Activated CD8-positive, alpha-beta memory T cell treated with anti-CD3 and anti-CD28 coated beads for 1 hour (primary cell): ENCODE measurements at places on chromosomes 4 and X.

- no peak for DNase-seq
Observed at GRCh38 chr4:67035501-67035900, 509.8 kb downstream of the CENPC start.

DNA sequence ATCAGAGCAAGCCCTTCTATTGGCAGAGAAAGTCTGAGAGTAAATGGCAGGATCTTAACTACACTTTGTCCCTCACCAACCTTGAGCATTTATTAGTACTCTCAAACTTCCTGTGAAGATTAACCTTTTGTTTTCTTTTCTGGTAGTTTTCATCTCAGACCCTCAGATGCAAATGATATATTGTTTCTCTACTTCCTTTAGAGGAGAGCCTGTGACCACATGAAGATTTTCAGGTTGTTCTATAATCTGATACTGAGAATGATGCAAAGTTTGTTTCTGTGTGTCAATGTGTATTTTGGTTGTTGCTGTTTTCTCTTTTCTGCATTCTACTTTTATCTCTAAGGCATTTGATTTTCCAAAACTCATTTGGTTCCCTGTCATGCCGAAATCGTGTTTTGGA lies 165.8 kb upstream of the CYSLTR1 start:
- DNase-seq: no peak

- DNase-seq: no peak
Observed at GRCh38 chrX:150566734-150567182, 1.7 kb upstream of the MTM1 start.

GRCh38 chr4:13059019-13059418 lies 425.1 kb downstream of the RAB28 start:
- DNase-seq: no peak

- DNase-seq: no peak
Observed at GRCh38 chr4:123984886-123985285, 588.3 kb downstream of the SPRY1 start.

DNA sequence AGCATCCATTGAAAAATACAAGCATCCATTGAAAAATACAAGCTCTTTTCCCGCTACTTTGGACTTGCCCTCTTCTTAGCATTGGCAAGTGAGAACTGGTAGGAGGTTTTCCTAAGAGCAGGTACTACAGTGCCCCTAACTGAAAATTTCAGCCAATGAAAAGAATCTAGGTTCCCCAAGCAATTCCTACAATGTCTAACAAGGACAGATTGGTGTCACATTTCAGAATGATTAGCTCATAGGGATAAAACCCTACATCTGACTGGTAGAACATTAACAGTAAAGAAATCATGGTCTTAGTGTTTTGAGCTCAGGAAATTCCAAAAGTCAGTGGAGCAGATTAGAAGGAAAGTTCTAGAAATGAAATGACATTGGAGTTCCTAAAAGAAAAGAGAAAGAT lies 68.6 kb upstream of the QRFPR start:
- no peak for DNase-seq

DNA sequence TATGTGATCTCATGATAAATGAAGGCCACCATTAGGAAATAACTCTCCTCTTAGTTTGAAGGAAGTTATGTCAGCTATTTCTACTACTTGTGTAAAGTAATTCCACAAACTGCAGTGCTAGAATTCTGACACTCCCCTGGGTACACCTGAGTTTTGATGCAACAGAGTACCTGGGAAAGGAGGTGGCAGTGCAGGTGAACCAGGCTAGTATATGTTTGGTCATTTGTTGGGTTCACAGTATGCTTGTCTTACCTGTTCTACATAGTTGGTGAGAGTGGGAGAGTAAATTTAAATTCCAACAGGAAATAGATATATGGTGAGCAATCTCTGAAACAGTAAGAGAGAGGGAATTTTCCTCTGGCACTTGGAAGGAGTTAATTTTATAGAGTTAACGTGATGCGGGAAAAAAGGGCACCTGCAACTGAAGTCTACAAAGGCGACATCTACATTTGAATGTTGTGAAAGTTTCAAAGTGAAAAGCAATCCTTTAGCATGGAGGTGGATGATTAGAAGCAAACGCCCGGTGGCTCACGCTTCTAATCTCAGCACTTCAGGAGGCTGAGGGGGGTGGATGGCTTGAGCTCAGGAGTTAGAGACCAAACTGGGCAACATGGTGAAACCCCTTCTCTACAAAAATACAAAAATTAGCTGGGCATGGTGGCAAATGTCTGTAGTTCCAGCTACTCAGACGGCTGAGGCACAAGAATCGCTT lies 8.3 kb upstream of the SLC10A6 start:
- DNase-seq: no peak
